ENCODE measurements at places on chromosomes 1 and 21.

DNA sequence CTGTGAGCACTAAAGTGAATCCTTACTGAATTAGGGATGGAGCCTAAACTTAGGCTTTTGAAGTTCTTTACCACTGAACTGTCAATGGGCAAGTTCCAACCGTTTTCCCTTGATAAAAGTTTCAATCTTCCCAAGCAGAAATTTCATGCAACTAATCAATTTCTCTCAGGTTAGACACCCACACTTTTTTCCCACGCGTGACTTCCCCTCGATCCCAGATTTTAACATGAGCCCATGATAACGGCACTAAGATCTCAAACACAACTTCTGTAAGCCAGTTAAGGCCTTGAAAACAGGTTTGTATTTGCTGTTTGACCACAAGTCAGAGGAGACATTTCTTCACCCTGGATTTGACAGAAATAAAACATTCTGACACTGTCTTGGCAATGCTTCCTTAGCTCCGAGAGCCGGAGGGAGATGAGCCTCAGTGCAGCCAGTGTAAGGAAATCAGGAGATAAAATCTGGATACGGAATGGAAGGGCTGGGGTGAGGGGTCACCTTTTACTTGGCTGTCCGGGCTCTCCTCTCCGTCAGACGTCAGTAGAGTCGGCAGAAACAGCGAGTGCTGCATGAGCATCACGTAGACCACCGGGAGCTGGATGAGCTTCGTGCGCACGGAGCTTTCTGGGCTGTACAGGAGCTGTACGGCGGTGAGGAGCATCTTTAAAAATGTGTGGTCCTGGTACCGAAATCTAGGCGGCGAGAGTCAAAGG, 39.7 kb downstream of the MRAP start:
- H3K4me1 ChIP-seq: no peaks in the 10 kb centered on the region
- DNase-seq: no peak
- peaks cover 67% of the 10 kb centered on the region for H3K36me3 ChIP-seq

DNA sequence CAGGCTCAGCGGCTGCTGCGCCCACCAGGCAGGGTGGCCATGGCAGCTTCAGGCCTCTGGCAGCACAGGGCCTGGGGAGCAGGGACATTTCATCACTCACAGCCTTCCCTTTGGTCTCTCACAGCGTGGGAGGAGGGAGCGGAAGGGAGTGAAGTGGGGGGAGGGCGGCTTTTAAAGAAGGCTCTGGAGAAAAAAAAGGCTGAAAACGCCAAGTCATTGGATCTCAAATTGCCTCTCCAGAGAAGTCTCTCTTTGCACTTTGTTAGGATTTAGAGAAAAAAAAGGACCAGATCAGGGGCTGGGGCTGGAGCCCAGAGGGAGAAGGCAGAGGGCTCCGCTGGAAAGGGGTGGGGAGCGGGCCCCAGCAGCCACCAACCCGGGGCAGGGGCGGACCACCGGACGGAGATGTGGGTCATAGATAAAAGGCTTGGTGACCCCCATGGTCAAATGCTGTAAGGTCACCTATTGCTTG, 209.9 kb downstream of the GRIK3 start:
- no peak overlapping the region for H3K4me3 ChIP-seq
- no peak overlapping the region for H3K27ac ChIP-seq
- H3K27me3 ChIP-seq: peaks cover 6% of the 10 kb centered on the region
- H3K36me3 ChIP-seq: no peaks in the 10 kb centered on the region
- DNase-seq: no peak
- H3K4me1 ChIP-seq: no peaks in the 10 kb centered on the region

GRCh38 chr1:27137544-27138075, 17.3 kb downstream of the SLC9A1 start:
- H3K27ac ChIP-seq: peak overlapping the region; percentile 99
- peaks cover 49% of the 10 kb centered on the region for H3K4me1 ChIP-seq
- H3K36me3 ChIP-seq: peaks cover 7% of the 10 kb centered on the region
- peak; percentile 32 for DNase-seq
- H3K27me3 ChIP-seq: no peaks in the 10 kb centered on the region

DNA sequence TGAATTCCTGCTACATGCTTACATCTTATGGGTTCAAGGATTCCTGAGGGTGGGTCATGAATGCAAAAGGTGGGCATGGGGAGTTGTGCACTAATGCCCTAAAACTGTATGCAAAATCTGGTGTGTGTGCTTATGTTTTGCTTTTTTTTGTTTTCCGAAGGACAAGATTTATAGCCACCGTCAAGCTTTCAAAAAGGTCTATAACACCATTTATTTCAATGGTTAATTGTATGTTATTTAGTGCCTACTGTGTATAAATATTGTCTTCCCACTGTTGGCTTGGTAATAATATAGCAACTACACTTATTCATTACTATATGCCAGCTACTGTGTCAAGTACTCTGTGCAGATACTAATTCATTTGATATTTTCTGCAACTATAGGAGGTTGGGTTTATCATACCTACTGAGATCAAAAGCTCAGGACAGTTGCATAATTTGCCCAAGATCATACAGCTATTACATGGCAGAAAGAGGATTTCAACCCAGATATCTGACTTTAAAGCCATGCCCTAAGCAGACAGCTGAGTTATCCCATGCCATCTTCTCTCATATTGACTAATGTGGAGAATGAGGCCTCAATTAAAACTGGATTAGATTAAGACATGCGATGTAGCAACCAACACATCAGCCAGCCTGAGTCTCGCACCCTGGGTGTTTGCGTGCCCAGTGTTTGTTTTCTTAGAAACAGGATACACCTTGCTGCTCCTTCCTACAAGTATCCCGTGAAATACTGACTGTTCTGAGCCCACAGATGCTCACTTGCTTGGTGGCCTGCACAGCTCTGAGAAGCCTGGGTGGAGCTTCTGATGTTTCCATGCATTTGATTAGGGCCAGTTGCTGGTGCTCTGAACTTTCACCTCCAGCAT, 34.6 kb downstream of the GADD45A start:
- H3K36me3 ChIP-seq: no peaks in the 10 kb centered on the region
- no peaks in the 10 kb centered on the region for H3K27me3 ChIP-seq
- H3K4me1 ChIP-seq: no peaks in the 10 kb centered on the region
- H3K27ac ChIP-seq: no peak overlapping the region

DNA sequence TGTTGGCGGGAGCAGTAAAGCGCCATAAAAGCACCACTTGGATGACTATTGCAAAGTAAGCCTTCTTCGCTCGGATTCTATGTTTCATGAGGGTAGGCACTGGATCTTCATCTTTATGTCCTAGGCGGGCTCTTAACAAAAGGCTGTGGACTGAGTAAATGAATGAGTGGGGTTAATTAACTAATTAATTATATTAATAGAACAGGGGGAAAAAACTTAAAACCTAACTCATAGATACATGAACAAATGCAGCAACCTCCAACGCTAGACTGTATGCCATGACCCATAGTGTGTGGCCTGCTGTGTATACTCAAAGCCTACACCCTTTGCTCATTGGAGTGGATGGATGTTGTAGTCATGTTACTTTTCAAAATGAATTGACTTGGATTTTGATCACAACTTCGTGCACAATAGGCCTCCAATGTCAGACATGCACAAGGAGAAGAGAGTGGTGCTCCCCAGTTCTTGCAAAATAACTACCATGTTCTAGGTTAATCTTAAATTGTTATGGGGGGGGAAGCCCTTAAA, 417 bp upstream of the GFI1 start:
- peak overlapping the region; percentile 96 for H3K4me3 ChIP-seq
- no peak for DNase-seq
- H3K4me1 ChIP-seq: peaks cover 41% of the 10 kb centered on the region
- H3K27ac ChIP-seq: peak overlapping the region; percentile 90

DNA sequence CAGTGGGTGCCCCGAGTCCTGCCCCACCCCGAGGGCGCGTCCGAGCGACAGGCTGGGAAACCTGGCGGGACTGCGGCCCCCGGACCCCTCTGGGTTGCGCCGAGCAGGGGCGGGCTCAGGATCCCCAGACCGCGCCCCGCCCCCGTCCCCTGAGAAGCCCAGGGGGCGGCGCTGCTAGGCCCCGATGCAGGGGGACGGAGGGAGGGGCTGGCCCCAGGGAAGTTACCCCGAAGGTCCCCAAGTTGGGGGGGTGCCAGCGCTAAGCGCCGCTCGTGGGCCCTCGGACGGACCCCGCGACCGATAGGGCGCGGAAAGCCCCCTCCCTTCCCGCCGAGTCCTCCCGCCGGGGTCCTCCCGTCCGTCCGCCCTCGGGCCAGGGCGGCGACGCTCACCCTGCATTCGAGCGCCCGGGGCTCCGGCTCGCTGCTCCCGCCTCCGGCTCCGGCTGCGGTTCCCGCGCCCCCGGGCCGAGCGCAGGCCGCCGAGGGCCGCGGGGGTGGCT, 414 bp downstream of the GPR153 start:
- H3K27ac ChIP-seq: no peak overlapping the region
- peaks cover 18% of the 10 kb centered on the region for H3K27me3 ChIP-seq
- H3K36me3 ChIP-seq: no peaks in the 10 kb centered on the region
- peaks cover 5% of the 10 kb centered on the region for H3K4me1 ChIP-seq

Data from activated naive CD8-positive, alpha-beta T cell treated with anti-CD3 and anti-CD28 coated beads, Interleukin-2, amount 50 U/mL, for 24 hours (primary cell).